ENCODE measurements at places on chromosomes 1 and 21. TPM values are rescaled to one million over a fixed set of nuclear protein-coding genes. Genes with fewer than 3 reads are reported as not detected.

DNA sequence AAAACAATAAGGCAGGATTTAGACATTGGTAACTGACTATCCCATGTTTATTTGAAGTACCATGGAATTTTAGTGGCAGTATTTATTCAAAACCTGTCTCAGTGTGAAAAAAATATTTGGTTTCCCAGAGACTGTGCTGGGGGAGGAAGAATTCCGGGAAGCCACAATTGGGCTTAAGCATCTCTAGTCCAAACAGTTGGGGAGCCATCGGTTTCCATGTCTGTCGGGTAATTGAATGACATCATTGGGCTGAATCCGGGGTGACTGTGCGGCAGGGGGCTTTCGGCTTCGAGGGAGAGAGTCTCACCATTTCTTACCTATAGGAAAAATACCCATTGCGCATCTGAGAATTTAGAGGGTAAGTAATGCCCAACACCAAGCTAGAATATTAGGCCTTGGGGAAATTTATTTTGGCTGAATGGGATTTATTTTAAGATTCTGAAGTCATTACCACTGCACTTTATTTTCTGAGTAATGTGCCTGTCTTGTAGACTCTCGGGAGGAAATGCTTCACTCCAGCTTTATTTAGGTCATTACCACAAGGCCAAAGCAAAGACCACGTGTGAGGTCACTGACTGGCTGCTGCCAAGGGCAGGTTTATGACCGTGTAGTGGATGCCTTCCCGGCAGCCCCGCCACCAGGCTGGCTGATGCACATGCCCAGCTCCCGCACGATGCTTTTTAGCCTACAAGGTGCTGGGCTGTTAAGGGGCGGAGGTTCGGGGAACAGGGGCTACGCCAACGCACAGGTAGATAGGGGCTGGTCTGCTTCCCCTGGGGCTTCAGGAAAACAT lies 23.1 kb upstream of the UMODL1 start:
- DNase-seq: no peak

GPATCH2 gene
- total RNA-seq: 15.7 TPM

GRCh38 chr1:94892604-94893254 lies 34.2 kb downstream of the CNN3 start:
- no peak for DNase-seq

CNIH3 gene
- total RNA-seq: 0.65 TPM

DNA sequence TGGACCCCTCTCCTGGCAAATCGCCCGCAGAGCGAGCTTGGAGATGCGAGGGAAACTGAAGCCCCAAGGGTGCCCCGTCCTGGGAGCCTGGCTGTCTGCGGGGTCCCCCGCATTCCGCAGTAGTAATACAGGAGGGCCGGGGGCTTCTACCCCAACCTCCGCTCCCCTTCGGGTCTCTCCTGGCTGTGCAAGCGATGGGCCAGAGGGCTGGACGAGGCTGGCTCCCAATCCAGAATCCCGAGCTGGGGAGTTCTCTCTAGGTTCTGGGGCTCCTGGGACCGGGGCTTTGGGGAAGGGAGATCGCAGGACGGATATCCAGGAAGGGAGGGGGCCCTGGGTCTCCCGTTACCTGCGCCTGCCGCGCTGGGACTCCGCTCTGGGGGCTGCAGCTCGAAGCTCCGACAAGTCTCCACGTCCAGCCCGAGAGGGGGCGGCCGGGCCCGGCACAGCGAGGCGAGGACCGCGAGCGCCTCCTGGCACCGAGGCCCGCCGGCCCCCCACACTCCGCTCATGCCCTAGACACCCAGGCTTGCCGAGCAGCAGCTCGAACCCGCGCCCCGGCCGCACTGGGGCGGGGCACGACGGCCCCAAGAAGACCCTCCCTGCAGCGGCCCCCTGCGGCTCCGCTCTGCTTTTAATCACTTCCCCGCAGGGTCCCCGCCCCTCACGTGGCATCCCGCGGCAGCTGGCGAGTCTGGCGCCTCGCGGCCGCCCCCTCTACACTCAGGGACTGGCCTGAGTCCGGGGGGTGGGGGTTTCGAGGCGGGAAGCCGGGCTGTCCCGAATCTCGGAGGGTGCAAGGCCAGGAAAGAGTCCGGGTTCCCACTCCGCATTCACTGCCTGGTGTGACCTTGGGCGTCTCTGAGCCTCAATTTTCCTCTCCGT lies at the start of gene SYT6:
SYT6 (minus strand) TSS at position 609 of the 885 bp plus-strand sequence; CDS start at position 512, 97 bp downstream.
- DNase-seq: no peak

DFFA gene
- 57.3 TPM for total RNA-seq

Measured in foreskin keratinocyte (primary cell).